ENCODE measurements at places on chromosomes 5 and 9.

GRCh38 chr9:129242191-129242941, 64.3 kb upstream of the IER5L start:
- DNase-seq: no peak

DNA sequence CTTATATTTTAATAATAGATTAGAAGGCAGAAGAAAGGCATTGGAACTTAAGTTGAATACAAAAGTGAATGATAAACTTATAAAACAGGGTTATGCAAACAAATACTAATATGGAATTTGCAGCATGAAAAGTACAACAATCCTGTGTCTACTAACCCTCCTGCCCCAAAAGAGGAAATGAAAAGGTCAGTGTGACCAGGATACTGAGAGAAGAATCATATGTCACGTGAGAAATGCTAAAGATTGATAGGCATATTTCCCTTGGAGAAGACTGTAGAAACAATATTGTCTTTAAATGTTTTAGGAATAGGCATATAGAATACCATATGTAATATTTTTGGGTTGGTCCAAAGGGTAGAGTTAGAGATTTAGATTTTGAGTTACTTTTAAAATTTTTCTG, 3.8 kb downstream of the WDR36 start:
- DNase-seq: no peak

DNA sequence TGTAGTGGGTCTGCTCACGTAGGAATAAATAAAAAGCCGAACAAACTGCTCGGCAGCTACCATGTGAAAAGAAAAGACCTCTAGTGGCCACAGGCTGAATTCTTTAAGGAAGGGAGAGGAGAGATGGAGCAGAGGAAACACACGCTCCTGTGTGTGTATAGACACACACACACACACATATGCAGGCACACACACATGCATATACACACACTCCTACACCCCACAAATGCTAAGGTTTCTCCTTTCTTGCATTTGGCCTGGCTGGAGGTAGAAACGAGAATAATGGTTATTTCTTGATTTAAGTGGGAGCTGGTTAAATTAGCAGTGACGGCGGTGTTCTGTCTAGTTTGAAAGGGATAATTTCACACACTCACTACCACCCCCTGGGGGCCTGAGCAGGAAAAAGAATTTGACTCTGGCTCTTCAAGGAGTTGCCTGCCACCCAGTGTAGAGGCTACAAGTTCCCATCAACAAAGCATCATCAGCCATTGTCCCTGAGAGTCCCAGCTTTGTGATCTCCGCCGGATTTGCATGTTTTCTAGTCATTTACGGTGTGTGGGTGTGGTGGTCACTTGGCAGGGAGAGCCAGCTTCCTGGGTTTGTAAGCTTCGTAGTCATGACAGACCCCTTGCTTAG, at the start of gene INSYN2B:
Gene INSYN2B (minus strand): TSS at position 78 of the 636 bp plus-strand sequence. CDS start 96,597 bp downstream, outside the sequence.
- DNase-seq: peak; percentile 83

DNA sequence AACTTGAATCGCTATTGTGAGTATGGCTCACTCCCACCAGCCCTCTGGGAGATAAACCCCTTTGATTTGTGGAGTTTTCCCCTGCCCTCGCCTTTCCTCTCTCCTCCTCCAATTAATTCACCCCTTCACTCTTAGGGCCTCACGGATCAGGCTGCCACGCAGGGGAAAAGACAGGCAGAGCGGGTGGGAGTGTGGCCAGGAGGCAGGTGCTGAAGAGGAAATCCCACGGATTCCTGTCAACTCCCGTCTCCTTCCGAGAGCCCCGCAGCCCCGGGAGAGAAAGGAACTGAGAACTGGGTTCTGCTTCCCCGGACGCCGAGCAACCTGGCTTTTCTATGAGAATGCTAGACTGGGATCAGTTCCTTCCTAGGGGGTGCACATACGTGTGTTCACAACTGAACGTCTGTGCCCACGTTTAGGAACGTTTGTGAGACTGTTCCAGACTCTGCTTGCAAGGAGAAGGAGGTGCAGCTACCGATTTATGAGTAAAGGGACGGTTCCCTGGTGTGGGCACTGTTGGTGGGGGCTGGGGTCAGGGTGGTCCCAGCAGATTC, 314.5 kb upstream of the TLE4 start:
- peak; percentile 83 for DNase-seq

DNA sequence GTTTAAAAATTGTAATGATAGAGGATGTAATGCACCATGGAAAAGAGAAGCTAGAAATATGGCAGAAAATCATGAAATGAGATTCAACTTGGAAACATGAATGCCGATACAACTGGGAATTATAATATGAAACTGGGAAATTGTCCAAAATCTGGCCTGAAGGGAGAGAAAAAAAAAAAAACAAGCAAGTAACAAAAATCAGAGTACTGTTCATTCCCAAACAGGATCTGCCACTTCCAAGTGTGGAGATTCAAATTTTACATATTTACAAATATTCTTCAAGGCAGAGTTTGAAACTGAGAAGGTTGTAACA, 56.6 kb upstream of the MOCS2 start:
- DNase-seq: no peak

DNA sequence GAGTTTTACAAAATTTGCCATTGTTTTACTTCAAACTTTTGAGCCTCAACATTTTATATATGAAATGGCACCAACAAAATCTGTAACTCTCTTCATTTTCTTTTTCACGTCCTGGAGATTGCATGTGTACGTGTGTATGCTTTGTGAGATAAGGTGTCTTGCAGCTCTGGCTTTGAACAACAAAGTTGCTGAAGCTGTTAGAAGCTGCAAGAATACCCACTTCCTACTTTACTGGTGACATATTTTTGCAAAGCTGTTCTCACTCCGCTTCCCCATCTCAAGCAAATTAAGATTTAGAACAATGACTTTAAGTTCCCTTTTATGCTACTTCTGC, 41.8 kb downstream of the FYB1 start:
- DNase-seq: no peak

GRCh38 chr9:4738866-4739586, 2.0 kb downstream of the AK3 start:
- no peak for DNase-seq

GRCh38 chr5:75681125-75681830, 36.0 kb downstream of the POC5 start:
- peak; percentile 15 for DNase-seq

All from HEK293T (cell line).